ENCODE measurements at places on chromosomes 5 and 9. TPM values are rescaled to one million over a fixed set of nuclear protein-coding genes. Genes with fewer than 3 reads are reported as not detected.
A peak's percentile ranks its signal among the peaks of the same experiment; 100 is the strongest.

Gene RNF208
- total RNA-seq: 3.4 TPM

Gene ARID3C
- total RNA-seq: not detected

Gene OR13J1
- not detected for total RNA-seq

- no peak for DNase-seq
These were observed 114.0 kb downstream of the C9orf50 start for GRCh38 chr9:129506892-129507291.

GRCh38 chr5:39577529-39577928 lies 152.7 kb upstream of the DAB2 start:
- no peak for DNase-seq

- no peak for DNase-seq
These were observed 17.0 kb upstream of the TSSK1B start for GRCh38 chr5:113451797-113452196.

DNA sequence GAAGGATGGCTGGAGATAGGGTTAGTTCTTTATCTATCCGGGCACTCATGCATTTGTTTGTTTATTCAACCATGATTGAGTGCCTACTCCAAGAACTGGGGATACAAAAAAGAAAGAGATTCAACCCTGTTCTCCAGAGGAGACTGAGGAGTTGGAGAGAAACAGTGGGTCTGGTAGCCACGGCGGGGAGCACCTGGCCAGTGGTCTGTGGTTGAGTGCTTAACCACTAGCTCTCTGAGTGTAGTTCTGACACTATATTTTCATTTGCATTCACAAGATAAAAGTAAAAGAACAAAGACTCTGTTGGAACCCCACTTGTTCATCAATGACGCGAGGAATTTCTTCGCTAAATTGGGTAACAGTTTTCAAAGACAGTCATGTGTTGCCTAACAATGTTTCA lies 295.5 kb upstream of the MSX2 start:
- no peak for DNase-seq

DNA sequence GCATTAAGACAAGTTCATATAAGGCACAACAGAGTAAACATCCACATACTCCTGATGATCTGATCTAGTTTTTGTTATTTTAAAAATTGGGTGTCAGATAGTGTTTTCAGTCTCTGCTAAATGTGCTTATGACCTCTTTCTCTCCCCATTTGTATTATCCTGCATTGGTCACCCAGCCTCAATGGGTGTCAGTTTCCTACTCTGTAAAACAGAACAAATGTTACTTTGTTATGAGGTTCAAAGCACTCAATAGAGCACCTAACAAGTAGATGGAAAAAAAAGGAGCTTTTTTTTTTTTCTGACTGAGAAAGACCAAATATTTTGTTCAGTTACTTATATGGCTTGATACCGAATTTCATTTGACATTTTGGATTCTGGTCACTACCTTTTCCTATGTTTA lies 33.6 kb upstream of the RASGRF2 start:
- no peak for DNase-seq

GRCh38 chr9:69759421-69760277 lies at the start of gene PTAR1:
Gene PTAR1, minus strand, starts transcription at chr9:69760011. Its CDS starts 73 bp downstream, at chr9:69759938.
- DNase-seq: peak; percentile 95

- no peak for DNase-seq
These were observed 2.5 kb downstream of the ISCA1 start for GRCh38 chr9:86279839-86280238.

DNA sequence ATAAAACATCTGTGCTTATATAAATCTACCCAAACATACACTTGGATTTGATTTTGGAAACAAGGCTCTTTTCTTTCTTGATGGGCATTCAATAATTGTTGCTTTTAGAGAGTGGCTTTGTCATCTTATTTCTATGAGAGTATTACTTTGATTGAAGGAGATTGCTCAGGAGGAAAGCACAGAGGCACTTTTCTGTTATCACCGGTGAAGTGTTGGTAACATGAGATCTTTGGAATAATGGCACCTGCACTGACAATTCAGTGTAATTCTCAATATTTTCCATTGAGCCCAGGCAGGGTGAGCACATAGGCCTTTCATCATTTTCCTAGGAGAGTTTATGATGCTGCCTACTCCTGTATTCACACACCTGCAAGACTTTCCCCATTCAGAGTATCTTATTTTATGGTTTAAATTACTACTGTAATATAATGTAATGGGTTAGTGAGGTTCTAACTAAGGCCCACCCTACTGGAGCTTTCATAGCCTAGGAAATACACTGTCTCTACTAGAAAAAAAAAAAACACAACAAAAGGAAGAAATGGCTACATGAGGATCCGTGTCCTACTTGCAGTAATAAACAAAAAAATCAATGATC lies 244.3 kb downstream of the DENND1A start:
- DNase-seq: no peak

DNA sequence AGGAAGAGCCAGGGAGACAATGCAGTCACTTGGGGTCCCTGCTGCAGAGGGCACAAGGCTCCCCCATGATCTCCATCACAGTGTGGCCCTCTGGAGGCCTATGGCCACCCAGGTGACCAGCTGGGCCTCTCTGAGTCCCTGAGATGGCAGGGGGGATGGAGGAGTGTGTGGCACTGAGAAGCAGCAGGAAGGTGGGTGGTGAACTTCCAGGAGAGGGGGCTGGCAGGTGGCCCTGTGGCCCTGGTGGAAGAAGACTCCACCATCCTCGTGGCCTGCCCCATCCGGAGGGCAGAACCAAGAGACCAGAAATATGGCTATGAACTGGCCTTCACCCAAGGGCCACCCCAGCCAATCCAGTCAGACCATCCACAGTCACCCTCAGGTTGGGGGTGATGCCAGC lies 31.7 kb upstream of the AFAP1L1 start:
- no peak for DNase-seq

DNA sequence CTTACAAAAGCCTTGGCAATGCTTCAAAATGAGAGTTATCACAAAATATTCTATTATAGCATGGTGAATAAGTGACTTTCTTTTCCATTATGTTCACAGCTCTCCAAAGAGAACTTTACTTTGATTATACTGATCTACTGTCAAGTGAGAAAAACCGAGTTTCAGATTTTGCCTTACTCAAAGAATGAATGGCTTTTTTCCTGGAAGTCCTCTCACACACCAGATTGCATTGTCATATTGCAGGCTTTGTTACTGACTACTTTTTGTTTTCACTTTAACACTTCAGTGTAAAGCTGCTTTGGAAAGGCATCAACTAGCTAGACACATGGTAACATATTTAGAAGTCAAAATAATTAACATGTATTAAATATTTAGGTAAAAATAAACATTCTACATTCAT lies 765.2 kb upstream of the NUDT12 start:
- DNase-seq: no peak

- no peak for DNase-seq
These were observed 127.6 kb downstream of the DROSHA start for GRCh38 chr5:31404325-31404724.

- DNase-seq: no peak
These were observed 33.8 kb upstream of the RPL26L1 start for GRCh38 chr5:172925336-172925948.

All from aorta (tissue), 5 donors.